NCI-H2081 (cell line): ENCODE measurements at places on chromosomes 11 and 22.

GRCh38 chr11:43489869-43490465 lies 131.2 kb downstream of the TTC17 start:
- DNase-seq: no peak

GRCh38 chr22:49305214-49305965 lies 522.3 kb downstream of the BRD1 start:
- peak; percentile 7 for DNase-seq

- no peak for DNase-seq
These were observed 434.4 kb downstream of the METTL15 start for GRCh38 chr11:28542561-28542960.

DNA sequence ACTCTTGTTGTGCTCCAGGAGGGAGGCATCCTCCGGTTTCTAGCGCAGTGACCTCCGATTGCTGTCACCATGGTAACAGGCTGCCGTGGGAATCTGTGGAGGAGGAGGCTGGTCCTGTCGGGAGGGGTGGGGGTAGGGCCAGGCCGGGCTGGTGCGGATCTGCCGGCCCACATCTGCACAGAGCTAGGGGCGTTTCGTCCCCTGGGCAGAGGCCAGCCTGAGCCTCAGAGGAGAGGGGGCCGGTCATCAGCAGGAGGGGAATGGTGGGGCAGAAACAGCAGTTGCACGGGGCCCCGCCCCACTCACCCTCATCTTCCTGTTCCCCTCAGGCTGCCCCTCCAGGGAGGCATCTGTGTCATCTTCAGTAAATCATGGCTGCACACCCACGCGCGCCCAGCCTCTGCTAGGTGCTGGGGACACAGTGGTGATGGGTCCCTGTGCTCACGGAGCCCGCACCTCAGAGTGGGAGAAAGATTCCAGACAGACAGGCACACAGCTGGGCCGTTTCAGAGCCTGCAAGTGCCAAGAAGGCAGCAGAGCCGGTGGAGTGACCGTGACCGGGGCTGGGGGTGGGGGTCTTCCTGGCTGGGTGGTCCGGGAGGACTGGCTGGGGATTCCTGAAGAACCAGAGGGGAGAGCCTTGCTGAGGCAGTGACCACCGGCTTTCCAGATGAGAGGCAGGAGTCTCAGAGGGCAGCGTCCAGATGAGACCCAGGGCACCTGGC lies 120.5 kb downstream of the CACNA1I start:
- no peak for DNase-seq

DNA sequence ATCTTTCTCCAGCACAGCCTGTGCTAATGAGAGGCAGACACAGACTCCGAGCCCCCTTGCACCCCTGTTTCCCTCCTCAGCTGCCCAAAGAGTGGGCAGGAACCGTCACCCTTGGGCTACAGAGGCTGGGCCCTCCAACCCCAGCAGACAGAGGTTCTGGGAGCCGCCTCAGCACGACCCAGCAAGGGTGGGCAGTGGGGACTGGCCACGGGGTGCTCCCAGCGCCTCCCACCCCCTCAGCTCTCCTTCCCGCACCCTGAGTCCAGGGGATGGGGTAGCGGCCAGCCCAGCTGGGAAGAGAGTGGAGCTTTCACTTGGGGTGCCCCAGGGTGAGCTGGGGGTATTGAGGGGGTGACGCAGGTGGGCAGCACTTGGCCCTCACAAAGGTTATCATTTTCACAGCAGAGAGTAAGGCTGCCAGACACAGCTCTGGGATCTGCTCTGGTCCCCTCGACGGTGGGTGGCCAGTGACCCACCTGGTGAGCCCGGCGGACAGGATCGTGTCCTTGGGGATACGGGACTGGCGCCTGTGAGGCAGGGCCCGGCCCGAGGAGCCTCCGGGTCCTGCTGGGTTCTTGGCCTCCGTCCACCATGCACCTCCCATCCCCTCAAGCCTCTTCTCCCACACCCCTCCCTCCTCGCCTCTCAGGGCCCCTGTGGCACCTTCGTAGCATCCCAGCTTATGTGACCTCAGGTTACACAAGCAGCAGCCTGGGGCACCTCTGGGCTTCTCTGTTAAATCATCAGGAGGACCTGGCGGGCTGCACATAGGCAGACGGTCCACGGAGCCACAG lies 14.4 kb upstream of the BRSK2 start:
- DNase-seq: no peak

- no peak for DNase-seq
These were observed 7.6 kb downstream of the MAML2 start for GRCh38 chr11:96335388-96335787.

DNA sequence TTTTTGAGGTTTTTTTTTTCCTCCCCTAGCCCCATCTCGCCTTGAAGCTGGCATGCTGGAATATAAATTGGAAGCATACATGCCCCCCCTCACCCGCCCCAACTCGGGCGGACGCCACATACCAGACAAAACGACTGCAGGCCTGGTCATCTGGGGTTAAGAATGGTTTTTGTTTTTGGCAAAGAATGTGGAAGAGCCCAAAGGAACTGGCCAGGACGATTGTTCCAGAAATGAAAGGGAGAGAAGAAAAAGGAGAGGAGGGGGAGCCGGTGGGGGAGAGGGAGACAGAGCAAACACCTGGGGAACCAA lies 25.0 kb downstream of the MN1 start:
- no peak for DNase-seq

- DNase-seq: no peak
These were observed 884.7 kb downstream of the TBC1D22A start for GRCh38 chr22:47647181-47647580.

DNA sequence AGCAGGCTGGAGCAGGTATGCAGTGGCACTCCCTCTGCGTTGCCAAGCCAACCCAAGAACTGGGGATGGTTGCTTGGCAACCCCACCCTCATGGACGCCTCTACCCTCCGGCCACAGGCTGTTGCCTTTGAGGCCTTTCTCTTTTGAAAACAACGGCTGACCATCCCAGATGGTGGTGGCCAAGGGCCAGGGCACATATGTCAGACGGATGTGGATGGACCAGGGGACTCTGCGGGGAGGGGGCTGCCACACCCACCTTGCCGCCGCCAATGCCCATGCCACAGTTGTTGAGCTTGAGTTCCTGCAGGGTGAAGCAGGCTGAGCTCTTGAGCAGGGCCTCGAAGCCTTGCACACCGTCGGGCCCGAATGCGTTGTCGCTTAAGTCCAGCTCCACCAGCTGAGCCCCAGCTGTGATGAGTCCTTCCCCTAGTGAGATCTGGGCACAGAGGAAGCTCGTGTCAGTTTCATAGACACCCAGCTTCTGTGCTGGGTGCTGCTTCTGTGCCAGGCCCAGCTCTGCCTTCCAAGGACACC lies 21.5 kb downstream of the RANGAP1 start:
- no peak for DNase-seq

- DNase-seq: no peak
These were observed 72.8 kb upstream of the CCND1 start for GRCh38 chr11:69567951-69568808.

DNA sequence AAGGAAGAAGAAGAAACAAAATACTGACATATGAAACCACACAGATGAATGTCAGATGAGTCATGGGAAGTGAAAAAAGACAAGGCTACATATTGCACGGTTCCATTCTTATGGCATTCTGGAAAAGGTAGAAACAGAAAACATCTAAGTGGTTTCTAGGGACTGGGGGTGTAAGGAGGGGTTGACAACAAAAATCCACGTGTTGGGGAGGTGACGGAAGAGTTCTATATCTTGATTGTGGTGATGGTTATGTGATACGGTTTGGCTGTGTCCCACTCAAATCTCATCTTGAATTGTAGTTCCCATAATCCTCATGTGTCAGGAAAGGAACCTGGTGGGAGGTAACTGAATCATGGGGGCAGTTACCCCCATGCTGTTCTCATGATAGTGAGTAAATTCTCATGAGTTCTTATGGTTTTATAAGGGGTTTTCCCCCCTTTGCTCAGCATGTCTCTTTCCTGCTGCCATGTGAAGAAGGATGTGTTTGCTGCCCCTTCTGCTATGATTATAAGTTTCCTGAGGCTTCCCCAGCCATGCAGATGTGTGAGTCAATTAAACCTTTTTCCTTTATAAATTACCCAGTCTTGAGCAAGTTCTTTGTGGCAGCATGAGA lies 6.4 kb upstream of the ARFGAP3 start:
- no peak for DNase-seq

DNA sequence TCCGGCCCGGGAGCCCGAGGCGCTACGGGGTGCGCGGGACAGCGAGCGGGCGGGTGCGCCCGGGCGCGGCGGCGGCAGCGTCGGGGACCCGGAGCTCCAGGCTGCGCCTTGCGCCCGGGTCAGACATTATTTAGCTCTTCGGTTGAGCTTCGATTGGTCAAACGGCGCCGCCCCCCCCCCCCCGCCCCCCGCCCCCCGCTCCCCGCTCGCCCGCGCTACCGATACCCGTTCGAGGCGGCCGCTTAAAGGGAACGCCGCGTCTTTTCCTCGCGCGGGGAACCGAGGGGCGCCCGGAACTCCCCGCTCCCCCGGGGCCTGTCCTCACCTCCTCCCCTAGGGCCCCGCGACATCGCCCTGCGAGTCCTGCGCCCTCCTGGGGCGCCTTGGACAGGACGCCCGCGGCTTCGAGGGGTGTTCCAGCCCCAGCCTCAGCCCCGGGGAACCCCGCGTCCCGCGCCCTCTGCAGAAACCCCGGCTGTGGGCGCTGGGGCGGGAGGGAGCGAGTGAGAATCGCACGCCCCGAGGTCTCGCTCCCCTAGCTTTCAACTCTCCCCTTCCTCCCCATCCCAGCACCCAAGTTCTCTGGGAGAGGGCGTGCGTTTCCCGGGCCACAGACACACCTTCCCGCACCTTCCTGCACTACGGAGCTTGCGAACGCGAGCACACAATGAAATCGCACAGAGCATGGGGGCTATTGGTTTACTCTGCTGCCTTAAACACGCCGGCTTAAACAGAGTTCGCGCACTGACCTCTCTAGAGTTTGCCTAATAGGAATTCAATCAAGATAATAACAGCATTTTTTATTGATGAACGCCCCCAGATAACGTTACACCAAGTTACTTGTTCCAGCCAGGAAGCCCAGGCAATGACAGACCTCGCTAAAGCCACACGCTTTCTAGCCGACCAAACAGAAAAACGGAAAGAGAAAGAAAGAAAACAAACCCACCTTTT lies at the start of gene BDNF:
Gene BDNF (minus strand): TSS at position 105 of the 951 bp plus-strand sequence. CDS start 41,891 bp downstream, outside the sequence.
- DNase-seq: peak; percentile 6

- no peak for DNase-seq
These were observed 12.3 kb upstream of the MPEG1 start for GRCh38 chr11:59225017-59225416.

DNA sequence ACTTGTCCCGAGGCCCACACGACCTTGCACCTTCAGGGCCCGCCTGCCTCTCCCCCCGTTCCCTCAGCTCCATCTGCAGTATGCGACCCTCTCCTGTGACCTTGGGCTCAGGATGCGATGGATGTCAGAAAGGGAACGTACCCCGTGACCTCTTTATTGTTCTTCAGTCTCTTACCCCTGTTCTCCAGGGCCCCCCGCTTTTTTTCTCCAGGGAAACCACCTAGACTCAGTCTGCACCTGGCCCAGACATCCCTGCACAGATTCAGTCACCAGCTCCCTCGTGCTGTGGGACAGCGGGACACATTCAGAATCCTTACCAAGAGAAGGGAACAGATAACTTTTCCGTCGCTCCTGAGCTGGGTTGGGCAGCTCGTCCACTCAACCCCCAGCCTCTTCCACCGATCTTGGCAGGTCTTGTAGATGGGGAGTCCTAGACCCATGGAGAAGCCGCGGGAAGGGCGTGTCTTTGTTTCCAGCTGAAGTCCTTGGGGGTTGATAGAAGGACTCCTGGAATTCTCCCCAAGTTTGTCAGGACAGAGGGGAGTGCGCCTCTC lies 1.4 kb upstream of the PHOX2A start:
- no peak for DNase-seq

DNA sequence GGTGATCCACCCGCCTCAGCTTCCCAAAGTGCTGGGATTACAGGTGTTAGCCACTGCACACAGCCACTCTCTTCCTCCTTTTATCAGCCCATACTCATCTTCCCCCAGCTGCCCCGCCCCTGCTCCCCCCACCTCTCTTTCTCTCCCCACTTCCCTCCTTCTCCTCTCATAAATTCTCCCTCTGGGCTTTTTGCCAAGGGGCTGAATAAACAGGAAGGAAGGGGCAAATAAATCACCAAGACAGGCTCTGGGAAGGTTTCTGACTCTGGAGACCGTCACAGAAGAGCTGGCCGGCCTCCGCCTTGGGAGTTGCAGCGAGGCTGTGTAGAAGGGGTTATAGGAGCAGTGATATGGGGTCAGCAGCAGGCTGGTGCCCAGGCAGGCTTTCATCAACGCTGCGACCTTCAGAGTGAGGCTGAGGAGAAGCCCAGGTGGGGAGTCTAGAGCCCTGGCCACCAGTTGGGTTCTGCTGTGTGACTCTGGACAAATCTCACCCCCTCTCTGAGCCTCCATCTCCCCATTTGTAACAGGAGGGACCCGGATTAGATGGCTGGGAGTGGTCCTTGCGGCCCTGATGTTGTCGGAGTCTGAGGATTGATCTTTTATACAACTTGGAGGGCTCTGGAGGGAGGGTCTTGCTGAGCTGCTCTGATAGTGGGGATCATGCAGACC lies 62.6 kb upstream of the RASD2 start:
- DNase-seq: peak; percentile 81

DNA sequence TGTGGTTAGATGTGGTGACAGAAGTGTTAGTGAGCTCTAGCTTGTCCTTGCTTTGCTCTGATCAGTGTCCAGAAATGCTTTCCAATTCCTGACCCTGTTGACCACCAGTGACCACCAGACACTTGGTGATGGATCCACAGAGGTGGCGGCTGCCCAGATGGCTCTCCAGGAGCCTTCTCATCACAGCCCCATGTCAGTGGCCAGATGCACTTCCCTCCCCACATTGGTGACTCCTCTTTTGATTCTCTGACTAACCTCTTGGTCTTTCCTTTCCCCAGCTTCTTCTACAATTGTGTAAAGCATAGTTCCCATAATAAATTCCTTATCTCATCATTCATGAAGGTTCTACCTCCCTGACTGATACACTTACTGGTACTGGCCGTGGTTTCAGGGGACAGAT lies 40.1 kb upstream of the CXCR5 start:
- DNase-seq: no peak

GRCh38 chr11:11313902-11314692 lies 39.0 kb downstream of the CSNK2A3 start:
- DNase-seq: no peak
